ENCODE measurements at places on chromosomes 16 and 17.

DNA sequence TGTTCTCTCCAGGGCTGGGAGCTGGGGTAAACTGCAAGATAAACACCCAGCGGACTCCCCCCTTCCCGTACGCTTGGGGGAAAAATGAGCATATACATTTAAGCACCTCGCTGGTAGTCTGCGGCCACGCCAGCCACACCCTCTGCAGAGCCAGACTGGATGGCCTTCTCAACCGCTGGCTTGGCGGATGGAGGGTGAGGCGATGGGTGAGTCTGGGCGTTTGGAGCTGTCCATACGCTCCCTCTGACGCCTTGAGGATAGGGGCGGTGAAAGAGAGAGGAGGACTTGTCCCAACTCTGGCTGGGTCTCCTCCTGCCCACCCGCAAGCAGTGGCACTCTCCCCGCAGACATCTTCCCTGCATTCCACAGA is 1.0 kb downstream of the ITGA3 start:
- peak; percentile 68 for DNase-seq

- no peak for DNase-seq
Observed at GRCh38 chr17:409308-409847, 56.8 kb upstream of the RPH3AL start.

- no peak for DNase-seq
Observed at GRCh38 chr16:87192452-87193073, 124.6 kb downstream of the C16orf95 start.

- no peak for DNase-seq
Observed at GRCh38 chr17:57655553-57655952, 89.5 kb downstream of the CCDC182 start.

DNA sequence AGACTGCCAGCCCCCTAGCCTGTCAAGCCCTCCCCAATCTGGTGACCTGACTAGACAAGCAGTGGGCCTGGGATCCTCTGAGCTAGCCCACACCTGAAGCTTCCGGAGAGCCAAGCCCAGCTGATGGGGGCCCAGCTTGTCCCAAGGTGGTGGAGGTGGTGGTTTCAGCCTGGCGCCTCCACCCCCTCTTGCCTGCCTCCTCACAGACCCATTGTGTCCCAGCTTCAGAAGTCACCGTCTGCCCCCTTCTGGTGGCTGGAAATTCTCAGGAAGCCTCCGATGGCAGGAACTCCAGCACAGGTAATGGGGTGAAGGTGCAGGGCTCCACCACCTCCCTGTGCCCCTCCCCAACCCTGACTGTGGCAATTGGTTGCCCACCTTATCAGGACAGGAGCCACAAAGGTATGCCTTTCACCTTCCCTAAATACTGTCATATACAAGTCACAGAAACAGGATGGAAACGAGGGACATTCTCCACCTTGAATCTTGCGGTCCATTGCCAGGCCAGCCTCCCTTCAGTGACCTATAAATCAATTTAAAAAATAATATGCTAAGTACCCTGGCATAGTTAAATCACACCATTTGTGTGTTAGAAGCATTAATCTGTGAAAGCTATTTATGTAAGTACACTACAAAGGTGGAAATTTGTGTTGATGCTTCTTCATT is 66.0 kb upstream of the ZNF423 start:
- DNase-seq, result no peak

DNA sequence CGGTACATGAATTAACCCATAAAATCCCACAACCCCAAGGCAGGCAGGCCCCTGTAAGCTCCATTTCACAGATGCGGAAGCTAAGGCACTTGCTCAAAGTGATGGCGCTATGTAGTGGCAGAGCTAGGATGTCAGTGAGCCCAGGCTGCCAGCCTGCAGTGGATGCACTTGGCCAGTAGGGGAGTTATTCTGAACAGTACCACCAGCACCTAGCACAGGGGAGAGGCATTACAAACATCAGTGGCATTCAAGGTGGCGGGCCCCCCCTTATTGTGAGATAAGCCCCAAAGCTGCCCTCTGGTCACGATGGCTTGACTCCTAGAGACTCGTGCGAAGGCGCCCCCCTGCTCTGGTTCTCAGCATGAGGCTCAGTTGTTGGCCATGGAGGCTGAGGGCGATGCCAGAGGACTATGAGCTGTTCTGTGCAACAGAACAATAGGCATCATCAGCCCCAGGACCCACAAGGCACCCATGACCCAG is 33.8 kb downstream of the GTF3C1 start:
- DNase-seq, result peak; percentile 32

- DNase-seq, result no peak
Observed at GRCh38 chr16:53031323-53031942, 21.3 kb downstream of the CHD9NB start.

- DNase-seq, result no peak
Observed at GRCh38 chr17:8800656-8801055, 1.5 kb upstream of the MFSD6L start.

GRCh38 chr17:48944515-48945260 is at the start of gene SNF8:
SNF8 (minus strand) TSS chr17:48944842; CDS start chr17:48944734, 108 bp downstream.
- DNase-seq, result peak; percentile 75

GRCh38 chr17:16512011-16512410 is 20.0 kb upstream of the LRRC75A start:
- no peak for DNase-seq

GRCh38 chr16:89025636-89026035 is 48.6 kb upstream of the CBFA2T3 start:
- DNase-seq, result no peak

DNA sequence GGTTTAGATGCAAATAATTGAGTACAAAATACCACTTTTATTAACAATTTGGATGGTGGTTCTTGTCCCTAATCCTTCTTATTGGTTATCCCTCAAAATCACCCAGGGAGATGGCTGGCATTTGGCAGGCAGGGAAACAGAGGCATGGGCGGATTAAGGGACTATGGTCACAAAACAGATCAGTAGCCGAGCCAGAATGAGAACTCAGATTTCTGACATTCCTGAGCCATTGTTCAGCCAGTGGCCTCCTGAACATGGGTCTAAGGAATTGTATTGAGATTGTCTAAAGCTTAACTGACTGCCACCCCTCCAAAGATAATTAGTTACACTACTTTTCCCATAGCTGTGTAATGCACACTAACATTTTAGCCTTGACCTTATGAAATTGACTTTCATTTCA is 88.4 kb downstream of the CHD9NB start:
- DNase-seq, result no peak

GRCh38 chr16:49674351-49674851 is 181.5 kb downstream of the ZNF423 start:
- DNase-seq, result no peak

Data from SW 1271 (cell line).